ENCODE measurements at places on chromosomes 12 and 14.

DNA sequence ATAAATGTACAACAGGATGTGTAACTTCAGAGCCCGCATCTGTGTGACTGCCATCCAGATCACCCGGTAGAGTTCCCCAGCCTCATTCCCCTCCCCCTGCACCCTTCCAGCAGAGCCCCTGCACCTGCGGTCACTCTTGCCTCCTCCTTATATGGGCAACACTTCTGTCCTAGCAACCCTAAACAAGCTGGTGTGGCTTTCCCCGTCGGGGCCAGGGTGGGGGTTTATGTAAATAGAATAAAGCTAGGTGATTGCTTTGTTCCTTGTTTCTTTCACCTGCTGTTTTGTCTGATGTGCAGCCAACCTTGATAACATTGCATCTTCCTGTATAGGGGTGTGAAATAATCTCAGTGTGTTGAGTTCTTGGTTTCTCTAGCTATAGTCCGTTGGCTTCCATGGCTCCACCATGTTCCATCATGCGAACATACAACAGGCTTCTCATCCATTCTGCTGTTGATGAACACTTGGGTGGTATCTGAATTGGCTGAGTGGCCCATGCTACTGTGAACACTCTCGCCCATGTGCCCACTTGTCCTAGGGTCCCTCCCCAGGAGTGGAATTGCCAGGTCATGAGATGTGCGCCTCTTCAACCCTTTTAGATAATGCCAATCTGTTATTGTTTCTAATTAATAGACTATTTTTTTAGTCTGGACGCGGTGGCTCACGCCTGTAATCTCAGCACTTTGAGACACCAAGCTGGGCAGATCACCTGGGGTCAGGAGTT is 102.2 kb downstream of the KIF26A start:
- no peak for DNase-seq

- DNase-seq: no peak
Measured at GRCh38 chr12:66852091-66852490, 173.2 kb upstream of the GRIP1 start.

GRCh38 chr12:12506496-12506890 is 56.2 kb downstream of the DUSP16 start:
- no peak for DNase-seq

DNA sequence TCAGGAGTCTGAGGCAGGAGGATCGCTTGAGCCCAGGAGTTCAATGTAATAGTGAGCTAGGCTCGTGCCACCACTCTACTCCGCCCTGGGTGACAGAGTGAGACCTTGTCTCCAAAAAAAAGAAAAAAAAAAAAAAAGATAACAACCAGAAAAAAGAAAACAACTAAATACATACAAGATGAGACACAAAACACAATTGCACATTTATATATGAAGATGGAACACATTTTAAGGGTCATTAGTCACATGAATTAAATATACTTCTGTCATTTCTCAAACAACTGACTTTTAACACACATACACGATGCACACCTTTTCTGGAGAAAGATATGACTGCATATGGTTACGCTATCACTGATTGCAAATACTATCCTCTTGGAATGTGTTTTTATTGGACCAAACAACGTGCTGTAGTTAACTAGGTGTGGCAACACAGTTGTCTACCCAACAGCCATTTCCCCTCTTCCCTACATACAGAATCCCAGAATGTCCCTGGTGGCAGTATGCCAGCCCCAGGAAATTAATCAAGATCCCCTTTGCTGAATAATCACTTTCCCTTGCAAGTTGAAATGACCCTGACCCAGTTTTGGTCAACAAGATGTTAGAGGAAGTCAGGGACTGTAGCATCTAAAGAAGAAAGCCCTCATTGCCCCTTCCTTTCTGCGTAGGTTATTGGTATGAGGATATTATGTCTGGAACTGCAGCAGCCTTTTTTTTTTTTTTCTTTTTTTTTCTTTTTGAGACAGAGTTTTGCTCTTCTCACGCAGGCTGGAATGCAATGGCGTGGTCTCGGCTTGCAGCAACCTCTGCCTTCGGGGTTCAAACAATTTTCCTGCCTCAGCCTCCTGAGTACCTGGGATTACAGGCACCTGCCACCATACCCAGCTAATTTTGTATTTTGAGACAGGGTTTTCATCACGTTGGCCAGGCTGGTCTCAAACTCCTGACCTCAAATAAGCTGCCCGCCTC is 5.6 kb upstream of the MYL6B start:
- no peak for DNase-seq

DNA sequence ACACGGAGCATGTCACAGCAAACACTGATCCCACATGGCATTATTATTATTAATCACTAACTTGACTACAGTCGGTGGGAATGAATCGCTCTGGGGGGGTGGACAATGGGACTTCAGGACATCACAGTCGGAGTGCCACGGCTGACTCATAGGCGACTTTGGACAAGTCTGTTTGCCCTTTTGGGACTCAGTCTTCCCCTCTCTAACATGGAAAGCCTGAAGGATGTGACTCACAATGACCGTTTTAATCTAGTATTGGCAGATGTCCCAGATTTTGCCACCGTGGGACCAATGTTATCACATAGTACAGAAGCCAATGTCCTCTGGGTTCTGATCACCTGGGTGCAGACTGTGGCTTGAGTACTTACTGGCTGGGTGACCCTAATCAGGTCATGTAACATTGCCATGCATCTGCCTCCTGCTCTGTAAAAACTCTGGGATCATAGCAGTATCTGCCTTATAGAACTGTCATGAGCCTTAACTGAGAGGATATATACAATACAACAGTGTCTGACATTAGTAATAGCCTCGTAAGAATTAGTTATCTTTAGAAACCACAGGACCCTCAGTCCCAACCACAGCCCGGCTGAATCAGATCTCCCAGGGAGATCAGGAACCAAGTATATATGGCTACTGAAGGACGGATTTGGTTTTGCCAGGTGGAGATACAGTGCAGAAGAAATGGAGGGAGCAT is 362.6 kb downstream of the BCL11B start:
- no peak for DNase-seq

DNA sequence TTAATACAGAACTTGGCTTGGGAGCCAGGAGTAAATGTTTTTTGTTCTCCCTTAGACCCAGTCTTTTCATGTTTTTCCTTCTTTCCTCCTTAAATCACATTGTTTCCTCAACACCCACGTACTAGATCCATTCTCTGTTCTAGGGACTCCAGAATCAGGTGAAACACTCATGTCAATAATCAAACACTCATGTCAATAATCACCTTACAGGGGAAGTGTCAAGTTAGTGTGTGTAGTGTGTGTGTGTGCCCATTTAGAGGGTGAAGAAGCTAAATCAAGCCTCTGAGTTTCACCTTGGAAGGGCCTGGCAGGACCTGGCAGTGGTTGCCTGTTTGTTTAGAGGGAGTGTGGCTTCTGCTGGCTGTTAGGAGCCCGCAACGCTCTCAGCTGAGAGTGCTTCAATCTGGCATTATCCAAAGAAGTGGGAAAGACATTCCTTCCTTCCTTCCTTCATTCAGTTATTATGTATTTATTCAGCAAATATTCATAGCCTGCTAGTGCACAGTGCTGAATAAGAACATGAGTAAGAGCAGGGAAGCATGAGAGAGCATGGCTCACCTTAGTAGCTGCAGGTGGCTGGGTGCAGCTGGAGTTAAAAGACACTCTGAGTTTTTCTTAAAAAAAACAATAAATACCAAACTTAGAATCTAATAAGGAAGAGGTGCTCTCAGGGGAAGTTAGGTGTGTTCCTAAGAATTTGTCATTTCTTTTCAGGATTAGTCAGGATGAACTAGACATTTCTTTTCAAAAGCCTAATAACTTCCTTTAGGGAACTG is 17.6 kb upstream of the EID3 start:
- DNase-seq: no peak

DNA sequence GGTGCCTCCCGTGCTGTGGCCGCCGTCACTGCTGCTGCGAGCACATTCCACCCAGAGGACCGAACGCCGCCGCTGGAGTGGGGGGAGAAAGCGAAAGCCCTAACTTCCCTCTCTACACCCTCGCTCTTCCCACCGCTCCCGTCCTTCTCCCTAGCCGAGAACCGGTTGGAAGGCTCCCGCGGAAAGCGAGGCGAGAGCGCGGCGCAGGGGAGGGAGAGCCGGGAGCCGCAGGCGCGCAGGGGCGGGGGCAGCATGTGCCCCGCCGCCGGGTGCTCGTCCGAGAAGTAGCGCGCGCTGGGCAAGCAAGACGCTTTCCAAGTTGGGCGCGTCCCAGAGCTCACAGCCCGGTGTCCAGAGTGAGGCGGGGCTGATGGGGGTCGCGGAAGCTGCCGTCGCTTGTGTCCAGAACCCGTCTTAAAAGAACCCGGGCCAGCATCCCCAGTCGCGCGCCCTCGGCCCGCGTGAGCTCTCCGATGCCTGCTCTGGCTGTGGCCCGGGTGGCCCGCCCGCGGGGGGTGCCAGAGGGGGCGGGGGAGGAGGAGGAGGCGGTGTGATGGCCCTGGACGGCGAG is at the start of gene TRHDE:
Gene TRHDE, plus strand, starts transcription at position 280 of the 571 bp plus-strand sequence. Its CDS starts 274 bp downstream, at position 554.
- DNase-seq: no peak

DNA sequence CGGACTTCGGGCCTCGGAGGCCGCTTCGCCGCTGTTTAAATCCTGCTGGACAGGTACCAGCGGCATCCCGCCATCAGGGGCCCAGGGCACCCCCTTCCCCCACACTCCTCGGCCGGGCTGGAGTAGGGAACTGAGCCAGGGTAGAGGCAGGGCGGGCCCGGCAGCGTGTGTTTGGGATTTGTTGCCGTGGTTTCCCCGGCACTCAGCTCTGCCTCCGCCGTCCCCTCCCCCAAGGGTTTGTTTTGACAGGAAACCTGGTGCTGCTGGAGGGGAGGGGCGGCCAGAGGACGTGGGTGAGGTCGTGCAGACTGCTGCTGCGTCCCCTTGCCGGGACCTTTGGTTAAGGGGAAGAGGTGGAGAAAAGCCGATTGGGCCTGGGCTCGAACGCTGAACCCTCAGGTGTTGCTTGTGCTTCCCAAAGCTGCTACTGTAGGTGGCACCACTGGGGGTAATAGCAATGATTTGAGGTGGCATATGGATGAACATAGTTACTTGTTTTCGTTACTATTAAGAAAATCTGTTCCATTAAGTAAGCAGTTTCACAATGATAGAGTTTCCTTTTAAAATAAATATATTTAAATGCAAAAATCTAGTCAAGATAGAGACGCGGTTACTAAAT is 778 bp downstream of the TCP11L2 start:
- DNase-seq: peak; percentile 72

- no peak for DNase-seq
Measured at GRCh38 chr12:33486058-33486457, 46.4 kb upstream of the SYT10 start.

DNA sequence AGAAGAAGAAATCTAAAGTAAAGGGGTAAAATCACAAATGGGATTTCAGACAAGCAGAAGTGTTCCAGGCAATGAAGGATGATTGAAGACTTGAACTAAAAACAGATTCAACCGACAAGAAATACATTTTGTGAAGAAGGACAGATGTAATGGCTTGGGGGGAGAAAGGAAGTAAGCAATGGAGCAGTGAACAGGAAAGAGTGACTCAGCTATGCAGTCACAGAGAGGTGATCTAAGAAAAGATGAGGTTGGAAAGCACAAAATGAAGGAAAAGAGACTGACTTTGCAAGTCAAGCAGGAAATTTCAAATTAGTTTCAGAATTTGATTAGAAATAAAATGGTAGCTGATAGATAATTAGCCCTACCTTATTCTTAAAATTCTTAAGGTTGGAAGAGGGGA is 66.5 kb downstream of the PUS7L start:
- no peak for DNase-seq

DNA sequence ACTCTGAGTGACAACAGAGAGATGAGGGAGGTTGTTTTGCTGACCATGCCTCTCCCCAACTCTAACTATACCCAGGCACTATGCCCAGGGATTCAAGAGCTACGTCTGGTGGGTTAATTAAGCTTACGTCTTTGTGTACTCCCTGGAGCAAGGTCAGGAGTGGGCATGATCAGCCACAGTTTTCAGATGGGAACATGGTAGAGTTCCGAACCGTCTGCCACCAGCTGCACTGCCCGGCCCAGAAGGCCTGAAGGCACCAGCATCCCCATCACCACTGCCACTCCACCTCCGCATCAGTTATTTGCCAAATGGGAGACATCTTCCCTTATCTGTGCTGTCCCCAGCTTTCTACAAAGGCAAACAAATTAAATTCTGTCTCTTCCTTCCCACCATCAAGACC is 11.1 kb upstream of the GPX2 start:
- DNase-seq: no peak

DNA sequence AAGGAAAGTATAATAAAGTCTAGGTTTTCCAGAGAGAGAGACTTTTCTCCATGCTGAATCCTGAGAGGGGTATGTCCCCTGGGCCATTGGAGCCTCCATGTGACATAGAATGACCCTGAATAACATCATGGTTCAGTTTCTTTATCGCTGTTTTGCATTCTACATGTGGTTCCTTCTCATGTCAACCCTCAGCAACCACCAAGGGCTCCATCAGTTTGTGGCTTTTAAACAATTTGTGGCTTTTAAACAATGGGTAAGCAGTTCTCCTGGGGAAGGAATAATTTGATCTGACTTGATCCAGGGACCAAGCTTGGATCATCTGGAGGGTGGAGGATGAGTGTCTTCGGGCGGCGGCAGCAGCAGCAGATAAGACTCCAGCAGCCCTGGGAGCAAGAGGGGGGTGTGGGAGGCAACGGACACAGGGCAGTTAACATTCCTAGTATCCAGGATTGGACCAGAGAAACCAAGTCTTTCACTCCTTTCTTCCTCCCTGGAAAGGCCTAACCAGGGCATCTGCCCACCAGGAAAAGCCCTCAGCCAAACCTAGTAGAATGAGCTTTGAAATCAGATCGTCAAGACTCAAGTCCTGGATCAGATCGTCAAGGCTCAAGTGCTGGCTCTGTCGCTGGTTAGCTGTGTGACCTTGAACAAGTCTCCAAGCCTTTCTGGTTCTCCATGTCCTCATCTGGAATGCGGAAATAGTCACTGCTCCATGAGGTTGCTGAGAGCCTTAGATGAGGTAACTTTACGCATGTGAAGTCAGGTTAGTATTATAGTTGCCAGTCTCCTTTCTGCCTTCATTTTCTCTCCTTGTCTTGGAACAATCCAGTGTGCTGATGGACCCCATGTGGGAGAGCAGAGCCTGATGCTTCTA is 27.8 kb upstream of the FAM222A start:
- DNase-seq: no peak

- DNase-seq: no peak
Measured at GRCh38 chr14:32399920-32400319, 70.8 kb downstream of the AKAP6 start.

GRCh38 chr12:76346798-76347420 is 1.3 kb downstream of the BBS10 start:
- no peak for DNase-seq

GRCh38 chr12:54415221-54415929 is 3.7 kb downstream of the ITGA5 start:
- no peak for DNase-seq

DNA sequence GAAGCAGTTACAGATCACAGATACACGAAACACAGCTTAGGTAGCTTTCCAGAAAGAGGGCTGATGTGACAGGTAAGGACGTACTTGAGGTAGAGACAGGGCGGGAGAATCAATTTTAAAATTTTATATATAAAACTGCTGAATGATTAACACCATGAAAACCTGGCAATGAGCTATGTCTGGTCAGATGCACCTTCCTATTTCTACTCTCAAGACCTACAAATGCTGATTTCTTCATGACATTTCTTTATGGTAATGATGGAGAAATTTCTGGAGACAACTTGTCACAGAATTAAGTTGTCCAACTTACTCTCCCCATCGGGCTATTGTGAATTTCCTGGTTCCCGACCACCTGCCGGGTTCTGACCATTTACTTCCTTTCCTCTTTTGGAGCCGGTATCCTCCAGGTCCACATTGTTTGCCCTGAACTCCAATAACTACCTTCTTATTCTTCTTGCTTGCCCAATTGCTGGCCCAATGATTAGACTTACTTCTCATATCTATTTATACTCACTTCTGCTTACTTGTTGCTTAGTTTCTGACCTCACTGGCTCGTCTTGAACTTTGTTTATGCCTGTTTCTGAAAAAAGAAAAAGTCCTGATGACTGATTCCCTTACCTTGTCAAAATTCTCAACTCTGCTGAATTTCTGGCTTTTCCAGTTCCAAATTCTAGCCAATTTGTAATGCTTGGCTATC is 12.8 kb upstream of the ATP2B1 start:
- no peak for DNase-seq

Data from stimulated activated CD8-positive, alpha-beta memory T cell treated with anti-CD3 and anti-CD28 coated beads, Interleukin-4, amount 100 ng/mL, for 1 hour (primary cell).